Ovary (tissue), 10 donors: ENCODE measurements at places on chromosomes 12 and 14. TPM values are rescaled to one million over a fixed set of nuclear protein-coding genes. Genes with fewer than 3 reads are reported as not detected.

GRCh38 chr12:80763874-80764273, 47.2 kb downstream of the MYF5 start:
- no peak for DNase-seq

DNA sequence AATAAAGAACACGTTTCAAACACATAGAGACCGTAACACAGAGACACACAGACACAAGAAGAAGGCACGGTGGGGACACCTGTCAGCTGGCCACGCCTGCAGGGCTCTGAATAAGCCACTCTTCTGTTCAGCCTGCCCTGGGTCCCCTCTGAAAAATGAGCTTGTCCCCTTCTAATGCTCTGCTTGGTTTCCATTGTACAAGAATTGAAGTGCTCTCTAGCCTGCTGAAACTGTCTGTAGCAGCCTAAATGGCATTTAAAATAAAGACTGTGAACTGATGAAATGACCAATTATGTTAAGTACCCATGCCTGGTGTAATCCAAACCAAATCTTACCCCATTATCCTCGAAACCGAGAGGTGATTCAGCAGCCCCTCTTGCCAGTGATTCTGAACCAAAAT, 139.8 kb downstream of the FOXN3 start:
- no peak for DNase-seq

- DNase-seq, result no peak
These were observed 431.6 kb downstream of the RAD51B start for GRCh38 chr14:68250927-68251768.

The SYNE3 gene
- 14.9 TPM for total RNA-seq

DNA sequence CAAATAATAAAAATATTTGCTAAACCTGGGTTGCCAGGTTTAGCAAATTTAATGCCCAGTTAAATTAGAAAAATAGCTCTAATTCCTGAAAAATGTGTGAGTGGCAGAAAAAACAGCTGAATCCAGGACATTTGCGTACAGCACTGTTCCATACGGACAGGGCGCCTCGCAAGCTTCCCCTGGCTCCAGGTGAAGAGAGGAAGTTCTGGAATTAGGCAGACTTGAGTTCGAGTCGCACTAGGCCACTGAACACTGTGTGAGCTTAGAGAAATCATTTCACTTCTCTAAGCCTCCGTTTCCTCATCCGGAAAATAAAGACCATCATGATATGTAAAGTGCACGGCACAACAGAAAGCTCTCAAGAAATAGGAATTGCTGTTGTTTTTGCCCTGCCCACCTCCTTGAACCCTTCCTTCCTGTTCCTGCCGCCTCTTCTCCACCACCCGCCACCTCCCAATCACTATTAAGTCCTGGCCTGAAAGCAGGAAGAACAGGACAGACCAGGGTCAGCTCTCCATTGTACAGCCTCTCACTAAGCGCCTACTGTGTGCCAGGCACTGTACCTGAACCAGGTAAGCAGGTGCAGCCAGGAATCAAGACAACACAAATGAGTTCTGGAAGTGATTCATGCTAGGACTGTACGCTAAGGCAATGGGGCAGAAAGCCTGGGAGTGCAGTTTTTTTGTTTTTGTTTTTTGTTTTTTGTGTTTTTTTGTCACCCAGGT, 763 bp upstream of the PHETA1 start:
- no peak for DNase-seq

The HSPB8 gene
- total RNA-seq, result 14.2 TPM

DNA sequence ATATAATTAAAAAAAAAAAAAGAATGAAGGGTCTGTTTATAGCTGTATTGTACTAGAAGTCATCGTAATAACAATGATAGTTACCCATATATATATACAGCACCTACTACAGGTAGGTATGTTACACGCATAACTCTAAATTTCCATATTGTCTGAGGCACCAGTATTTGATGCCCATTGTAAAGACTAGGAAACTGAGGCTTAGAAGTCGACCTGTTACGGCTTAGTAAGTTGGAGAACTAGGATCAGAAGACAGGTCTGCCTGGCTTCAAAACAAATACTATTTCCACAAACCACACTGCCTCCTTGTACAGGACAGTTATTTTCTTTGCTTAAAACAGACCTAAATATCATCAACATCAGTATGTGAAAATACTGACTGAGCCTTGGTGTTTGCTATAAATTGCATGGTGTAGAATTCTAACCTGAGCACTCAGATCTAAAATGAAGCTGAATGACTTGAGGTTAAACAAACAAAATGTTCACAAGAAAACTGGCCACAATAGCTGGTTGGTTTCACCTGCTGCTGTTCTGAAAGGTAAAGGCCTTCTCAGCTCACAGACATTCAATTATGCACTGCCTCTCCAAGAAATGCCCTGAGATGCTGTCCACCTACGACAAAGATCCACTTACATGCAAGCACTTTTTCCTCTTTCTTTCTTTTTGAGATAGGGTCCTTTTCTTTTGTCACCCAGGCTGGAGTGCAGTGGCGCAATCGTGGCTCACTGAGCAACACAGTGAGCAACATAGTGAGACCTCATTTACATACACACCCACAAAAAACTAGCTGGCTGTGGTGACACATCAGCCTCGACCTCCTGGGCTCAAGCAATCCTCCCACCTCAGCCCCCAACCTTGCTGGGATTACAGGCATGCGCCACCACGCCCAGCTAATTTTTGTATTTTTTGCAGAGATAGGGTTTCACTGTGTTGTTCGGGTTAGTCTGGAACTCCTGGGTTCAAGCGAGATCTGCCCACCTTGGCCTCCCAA, 35.7 kb downstream of the SSH1 start:
- DNase-seq, result no peak

DNA sequence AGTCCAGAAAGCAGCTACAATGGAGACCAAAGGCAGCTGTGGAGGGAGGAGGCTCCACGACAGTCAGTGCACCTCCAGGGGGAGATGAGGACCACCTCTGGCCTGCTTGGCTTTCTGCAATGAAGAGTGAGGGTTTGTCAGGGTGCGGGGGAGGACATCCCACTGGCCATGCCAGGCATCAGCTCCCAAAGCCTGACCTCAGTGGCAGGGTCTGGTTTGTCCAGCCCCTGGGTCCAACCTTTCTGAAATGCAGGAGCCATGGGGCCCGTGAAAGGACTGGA, 35.2 kb downstream of the SLC6A12 start:
- DNase-seq, result no peak

GRCh38 chr12:70267550-70267949, 24.3 kb downstream of the CNOT2 start:
- DNase-seq, result no peak

GRCh38 chr14:66435683-66436082, 50.5 kb upstream of the CCDC196 start:
- DNase-seq, result no peak

The ACRBP gene
- total RNA-seq, result 0.64 TPM

GRCh38 chr14:44030831-44031383, 476.2 kb downstream of the FSCB start:
- DNase-seq, result no peak

The AMIGO2 gene
- total RNA-seq, result 44.1 TPM

- DNase-seq, result no peak
These were observed 71.8 kb downstream of the KIF26A start for GRCh38 chr14:104209985-104210816.

GRCh38 chr14:54355698-54356097, 41.1 kb upstream of the CDKN3 start:
- DNase-seq, result no peak

The PRH2 gene
- not detected for total RNA-seq

GRCh38 chr12:112611908-112612307, 179.6 kb upstream of the RPH3A start:
- DNase-seq, result no peak

The ANAPC7 gene
- total RNA-seq, result 50.7 TPM

- DNase-seq, result no peak
These were observed 55.0 kb downstream of the TMEM30B start for GRCh38 chr14:61226015-61226654.

DNA sequence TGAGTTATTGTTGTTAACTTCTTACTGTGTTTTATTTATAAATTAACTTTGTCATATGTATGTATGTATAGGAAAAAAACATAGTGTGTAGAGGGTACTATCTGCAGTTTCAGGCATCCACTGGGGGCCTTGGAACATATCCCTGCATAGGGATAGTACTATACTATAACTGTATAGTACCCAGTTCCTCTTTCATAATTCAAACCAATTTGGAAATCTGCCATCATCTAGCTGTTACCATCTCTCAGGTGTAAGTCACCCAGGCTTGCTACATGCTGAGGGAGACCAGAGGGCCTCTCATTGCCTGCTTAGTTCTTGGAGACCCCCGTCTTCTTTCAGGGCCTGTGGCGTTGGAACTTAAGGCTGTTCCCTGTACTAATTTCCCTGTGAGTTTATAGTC, 12.9 kb upstream of the DCD start:
- DNase-seq, result no peak

- no peak for DNase-seq
These were observed 466.3 kb downstream of the DIO2 start for GRCh38 chr14:79745046-79745445.

- no peak for DNase-seq
These were observed 133.7 kb downstream of the AEBP2 start for GRCh38 chr12:19572920-19573558.

GRCh38 chr14:71206766-71207371, 299.6 kb downstream of the PCNX1 start:
- DNase-seq, result no peak

- no peak for DNase-seq
These were observed 49.1 kb downstream of the SSPN start for GRCh38 chr12:26244503-26244902.

GRCh38 chr14:105030836-105031396, 10.0 kb upstream of the CDCA4 start:
- DNase-seq, result no peak

DNA sequence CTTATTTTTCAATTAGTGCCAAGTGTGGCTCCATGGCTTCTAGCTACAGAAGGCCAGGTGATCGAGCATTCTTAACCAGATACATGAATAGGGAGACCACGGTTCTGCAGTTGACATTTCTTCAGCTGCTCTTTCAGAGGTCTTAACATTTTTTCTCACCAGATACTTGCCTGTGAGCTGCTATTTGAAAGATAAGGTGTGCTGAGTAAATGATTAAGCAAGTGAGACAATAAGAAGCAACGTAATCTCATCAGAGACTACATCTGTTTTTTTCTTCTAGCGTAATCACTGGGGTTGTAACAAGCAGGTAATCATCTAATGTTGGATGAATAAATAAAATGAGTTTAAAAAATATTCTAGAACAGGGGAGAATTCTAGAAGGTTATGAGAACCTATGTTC, 912.9 kb downstream of the DIO2 start:
- DNase-seq, result no peak

- no peak for DNase-seq
These were observed 19.4 kb downstream of the LDHB start for GRCh38 chr12:21638054-21638891.

DNA sequence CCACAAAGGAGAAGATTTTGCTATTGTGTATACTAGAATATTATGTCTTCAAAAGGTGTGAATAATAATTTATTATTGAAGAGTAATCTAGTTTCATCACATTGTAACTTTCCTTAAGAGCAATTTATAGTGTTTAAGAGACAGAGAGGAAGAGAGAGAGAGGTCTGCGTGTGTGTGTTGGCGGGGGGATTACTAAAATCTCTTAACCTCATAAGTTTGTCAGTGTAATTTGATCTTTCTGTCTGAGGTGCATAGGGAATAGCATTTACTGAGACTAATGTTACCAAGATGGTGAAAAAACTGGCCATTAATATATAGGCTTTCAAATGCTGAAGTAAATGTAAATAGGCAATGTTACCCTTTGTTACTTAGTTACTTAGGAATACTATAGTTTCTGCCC, 48.2 kb upstream of the BTG1 start:
- DNase-seq, result no peak
